ENCODE measurements at places on chromosomes 7 and 10.
A peak's percentile ranks its signal among the peaks of the same experiment; 100 is the strongest.

- DNase-seq: peak; percentile 8
These were observed 619 bp downstream of the EXOC4 start for GRCh38 chr7:133253519-133253875.

DNA sequence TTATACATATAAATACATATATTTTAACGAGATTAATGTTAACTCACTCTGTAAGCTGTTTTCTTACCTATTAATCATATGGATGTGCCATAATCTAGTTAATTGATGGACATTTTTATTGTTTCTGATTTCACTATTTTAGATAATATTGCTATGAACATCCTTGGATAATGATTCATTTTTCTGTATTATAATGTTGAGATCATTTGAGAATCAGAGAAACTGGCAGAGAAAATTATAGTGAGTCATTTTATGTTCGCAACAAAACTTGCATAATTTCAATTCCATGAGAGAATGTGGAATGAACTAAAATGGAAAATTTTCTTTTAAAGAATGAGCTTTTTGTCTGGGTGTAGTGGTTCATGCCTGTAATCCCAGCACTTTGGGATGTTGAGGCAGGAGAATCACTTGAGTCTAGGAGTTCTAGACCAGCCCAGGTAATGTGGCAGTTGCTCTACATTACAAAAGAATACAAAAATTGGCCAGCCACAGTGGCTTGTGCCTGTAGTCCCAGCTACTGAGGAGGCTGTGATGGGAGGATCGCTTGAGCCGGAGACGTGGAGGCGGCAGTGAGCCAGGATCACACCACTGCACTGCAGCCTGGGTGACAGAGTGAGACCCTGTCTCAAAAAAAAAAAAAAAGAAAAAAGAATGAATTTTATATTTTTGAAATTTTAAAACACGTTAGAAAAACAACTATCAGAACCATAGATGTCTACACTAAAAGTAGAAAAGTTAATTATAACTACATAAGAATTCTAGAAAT lies 40.5 kb downstream of the PAPSS2 start:
- DNase-seq: no peak

DNA sequence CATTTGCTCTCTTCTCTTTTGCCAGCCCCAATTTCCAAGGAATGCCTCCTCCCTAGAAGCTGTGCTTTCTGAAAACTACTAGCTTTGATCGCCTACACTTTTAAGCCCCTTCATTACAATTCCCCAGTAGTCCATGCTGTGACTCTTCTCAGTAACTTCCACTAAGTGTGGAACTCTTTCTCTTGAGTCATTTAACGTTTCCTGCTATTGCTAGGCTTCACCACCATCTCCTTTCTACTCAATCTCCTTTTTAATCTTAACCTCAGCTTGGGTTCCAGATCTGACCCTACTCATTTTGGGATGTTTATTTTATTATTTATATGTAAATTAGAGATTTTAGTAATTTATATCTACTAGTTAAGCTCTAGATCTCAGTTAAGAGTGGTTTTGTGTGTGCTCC lies 14.4 kb upstream of the SEMA3D start:
- no peak for DNase-seq

GRCh38 chr7:103418241-103418640 lies 27.8 kb downstream of the SLC26A5 start:
- DNase-seq: no peak

- DNase-seq: no peak
These were observed 288.3 kb upstream of the MKLN1 start for GRCh38 chr7:131039355-131039762.

DNA sequence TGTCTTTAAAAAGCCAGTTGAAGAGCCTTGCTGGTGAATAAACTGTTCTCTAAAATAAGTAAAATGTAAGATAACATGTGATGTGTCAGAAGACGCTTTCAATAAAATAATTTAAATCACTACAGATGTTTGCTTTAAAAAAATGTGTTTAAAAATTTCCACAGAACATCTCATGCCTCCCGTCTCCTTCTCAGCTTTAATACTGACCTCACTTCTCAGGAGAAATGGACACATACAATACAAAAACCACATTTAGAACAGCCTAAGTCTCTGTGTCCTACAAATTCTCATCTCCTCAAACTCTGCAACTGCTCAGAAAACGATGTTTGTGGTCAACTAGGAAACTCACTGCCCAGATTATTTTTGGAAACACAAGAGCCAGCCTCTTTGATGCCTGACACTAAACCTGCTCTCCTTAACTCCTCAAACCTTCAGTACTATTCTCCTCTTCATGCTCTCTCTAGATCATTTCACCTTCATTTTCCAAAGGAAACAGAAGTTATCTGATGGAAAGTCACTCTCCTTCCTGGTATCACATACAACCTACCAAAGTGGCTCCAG lies 120.3 kb downstream of the ZNF438 start:
- no peak for DNase-seq

DNA sequence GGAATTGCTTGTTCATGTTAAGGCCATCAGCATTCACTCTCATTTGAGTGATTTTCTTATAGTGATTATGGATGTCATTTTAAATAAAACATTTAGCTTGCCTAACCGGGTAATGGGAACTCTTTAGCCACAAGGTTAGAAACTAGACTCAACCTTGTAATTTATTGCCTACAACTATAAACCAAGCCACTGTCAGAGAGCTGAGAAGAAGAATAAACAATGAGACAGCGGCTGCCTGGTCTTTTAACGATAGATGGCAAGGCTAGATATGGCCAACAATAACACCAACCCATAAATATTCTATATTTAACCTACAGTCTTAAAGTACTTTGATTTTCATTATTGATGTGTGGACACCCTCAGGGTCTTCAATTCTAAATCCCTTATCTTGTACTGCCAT lies 27.8 kb upstream of the INHBA start:
- no peak for DNase-seq

DNA sequence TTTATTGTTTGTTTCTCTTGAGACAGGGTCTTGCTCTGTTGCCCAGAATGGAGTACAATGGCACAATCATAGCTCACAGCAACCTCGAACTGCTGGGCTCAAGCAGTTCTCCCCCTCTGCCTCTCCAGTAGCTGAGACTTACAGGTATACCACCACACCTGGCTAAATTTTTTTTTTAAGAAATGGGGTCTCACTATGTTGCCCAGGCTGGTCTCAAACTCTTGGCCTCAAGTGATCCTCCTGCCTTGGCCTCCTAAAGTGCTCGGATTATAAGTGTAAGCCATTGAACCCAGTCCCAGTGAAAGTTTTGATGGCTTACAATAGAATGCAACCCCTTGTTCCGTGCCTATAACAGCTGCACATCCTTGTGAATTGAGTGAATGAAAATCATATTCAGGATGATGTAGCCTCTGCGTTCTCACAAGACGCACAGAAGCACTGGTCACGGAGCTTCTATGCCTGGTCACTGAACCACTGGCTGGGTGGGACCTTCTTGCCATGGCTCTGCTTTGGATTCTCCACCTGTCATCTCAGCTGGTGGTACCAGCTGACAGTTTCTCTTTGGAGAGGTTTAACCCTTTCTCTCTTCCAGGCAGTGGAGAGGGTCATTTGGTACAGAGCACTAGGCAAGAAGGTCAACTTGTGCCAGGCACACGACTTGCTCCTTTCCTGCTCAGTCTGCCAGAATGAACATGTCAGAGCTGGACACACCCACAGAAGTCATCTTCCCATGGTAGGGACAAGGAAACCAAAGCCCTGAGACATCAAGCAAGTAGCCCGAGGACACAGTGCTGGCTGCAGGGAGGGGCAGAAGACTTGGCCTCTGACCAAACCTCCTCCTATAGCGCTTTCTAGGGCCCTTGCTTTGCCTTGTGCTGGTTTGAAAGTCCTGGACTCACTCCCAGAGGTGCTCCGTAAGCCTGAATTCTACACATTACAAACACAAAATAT lies 89.6 kb downstream of the ATXN7L1 start:
- no peak for DNase-seq

GRCh38 chr7:117810642-117811512 lies 62.4 kb downstream of the CTTNBP2 start:
- DNase-seq: no peak

GRCh38 chr7:85392789-85393188 lies 205.9 kb upstream of the SEMA3D start:
- no peak for DNase-seq

DNA sequence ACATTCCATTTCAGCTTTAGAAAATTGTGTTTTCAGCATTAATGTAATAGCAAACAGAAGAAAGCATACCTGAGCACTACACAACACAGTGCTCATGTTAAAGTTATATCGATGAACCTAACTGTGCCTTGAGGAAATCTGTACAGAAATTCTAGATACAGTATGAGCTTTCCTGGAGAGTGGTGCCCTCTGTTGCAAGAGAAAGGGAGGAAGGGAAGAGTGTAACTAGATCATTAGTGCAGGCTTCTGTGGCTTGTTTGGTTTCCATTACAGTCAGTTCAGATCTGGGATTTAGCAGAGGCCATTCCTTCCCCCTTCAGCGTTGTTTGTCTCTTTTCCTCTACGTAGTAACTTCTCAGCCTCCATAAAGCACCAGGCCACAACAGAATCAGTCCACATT lies 139.7 kb downstream of the HTR7 start:
- no peak for DNase-seq

DNA sequence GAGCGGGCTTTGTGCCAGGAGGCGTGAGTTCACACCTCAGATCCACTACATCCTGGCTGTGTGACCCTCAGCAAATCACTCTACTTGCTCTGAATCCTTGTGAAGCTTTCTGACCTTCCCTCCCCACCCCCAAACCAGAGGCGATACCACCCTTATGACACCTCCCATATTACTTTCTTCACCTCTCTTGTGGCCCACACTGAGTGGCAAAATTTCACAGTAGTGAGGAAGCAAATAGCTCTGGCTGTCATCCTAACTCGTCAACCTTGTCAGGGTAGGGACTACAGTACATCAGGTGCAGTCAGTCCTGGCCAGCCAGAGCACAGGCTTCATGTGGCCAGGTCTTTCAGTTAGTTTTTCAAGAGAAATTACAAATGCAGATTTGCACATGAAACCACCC lies 19.1 kb downstream of the COL13A1 start:
- no peak for DNase-seq

DNA sequence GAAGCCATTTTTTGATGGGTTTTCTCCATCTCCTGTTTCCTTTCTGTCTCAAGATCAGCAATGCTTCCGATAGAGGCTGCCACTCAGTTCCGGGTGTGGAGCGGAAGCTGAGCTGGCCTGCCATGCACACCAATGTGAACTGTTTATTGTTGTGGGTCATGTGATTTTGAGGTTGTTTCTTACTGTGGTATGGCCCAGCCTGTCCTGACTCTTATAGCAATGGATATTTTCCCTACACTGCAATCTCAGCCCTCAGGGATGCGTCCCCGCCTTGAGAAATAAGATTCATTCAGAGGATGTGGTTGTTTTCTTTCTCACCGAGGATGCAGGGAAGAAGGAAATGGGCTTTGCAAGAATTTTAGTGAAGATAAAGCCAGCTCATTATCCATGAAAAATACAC lies 134.7 kb downstream of the PFKFB3 start:
- no peak for DNase-seq

DNA sequence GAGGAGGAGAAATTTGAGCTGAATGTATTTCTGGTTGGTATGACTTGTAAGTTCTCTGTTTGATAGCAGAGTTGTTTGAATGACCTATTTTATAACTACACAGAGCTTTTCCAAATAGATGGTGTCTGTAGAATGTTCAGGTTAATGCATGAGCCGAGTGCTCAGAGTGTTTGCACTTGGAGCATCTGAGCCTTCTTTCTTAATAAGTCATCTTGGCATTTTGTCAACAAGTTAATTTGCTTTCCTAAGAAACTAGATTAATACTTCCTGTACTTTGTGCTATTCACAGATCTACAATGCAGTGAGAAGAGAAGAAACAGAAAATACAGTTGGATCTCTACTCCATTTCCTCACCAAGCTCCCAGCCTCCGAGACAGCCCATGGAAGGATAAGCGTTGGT lies 138.2 kb downstream of the PLCE1 start:
- no peak for DNase-seq

DNA sequence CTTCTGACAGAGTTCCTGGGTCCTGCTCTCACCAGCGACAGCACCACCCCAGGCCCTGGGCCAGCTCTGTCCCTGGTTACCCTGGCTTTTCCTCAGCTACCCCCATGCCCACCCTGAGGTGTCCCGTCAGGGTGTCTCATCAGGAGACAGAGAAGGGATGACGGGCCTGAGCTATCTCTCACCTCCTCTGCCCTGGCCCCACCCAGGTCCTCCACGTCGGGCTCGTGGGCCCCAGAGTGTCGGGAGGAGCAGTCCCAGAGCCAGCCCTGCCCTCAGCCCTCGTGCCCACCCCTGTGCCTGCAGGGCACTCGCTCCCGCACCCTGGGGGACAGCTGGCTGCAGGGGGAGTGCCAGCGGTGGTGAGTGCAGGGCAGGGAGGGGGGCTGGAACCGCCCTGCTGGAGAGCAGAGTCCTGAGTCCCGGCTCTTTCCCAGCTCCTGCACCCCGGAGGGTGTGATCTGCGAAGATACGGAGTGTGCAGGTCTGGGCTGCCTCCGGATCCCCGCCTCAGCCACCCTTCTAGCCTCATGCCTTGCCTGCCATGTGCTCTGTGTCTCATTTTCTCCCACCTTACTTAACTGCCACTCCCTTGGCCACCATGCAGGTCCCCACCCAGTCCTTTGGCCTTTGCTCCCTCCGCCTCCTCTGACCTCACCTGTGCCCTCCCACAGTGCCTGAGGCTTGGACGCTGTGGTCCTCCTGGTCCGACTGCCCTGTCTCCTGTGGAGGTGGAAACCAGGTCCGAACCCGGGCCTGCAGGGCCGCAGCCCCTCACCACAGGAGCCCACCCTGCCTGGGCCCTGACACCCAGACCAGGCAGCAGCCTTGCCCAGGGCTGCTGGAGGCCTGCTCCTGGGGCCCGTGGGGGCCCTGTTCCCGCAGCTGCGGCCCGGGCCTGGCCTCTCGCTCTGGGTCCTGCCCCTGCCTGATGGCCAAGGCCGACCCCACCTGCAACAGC lies 16.7 kb upstream of the ZNF862 start:
- no peak for DNase-seq

DNA sequence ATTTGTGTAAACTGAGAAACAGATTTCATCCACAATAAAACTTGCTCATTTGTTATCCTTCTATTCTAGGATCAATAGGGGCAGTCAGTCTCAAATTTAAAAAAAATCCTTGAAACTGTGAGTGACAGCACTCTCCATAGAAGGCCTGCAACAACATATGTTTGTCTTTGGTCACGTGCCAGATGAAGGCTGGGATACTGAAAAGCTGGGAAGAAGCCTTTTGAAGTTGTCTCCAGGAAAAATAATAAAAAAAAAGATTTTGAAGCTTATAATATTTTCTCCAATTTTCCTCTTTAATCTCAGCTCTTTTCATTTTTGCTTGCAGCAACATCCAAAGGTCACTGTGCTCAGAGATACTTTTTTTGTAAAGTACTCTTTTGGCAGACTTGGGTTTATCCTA lies 128.6 kb upstream of the SLC26A5 start:
- DNase-seq: no peak

- DNase-seq: no peak
These were observed 118.3 kb upstream of the KMT2E start for GRCh38 chr7:104895522-104896236.
